ENCODE measurements at places on chromosomes 5 and 9.

DNA sequence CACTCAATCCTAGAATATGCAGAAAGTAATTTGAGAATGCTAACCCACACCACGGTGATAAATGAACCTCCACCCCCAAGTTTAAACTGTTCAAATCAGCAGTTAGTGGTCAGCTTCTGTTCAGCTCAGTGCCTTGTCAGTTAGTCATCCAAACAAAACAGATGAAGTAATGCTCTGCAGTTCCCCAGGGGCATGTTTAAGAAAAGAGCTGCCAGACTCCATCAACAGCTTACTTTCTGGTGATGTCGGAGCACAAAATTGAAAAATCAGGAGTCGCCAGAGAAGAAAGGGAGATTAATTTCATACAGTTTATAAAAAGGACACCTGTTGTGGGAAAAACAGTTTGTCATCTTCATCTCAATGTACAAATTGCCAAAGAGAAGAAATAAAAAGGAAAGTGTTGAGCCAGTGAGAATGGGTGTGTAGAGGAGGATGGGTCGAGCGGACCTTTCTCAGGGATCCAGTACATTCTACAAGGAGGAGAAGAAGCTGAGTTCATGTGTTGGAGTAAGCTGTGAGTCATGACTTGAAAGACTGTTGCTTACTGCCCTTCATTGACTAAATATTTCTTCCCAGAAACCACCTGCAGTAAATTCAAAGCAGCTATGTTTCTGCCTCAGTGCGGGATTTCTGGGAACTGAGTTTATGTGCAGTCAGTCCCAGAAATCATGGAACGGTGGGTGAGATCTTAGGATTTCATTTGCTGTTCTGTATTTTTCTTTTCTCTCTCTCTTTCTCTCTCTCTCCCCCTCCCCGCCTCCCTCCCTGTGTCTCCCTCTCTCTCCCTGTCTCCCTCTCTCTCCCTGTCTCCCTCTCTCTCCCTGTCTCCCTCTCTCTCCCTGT, 13.7 kb downstream of the TRIO start:
- DNase-seq, result peak; percentile 64

GRCh38 chr5:109152565-109152964, 257.2 kb downstream of the PJA2 start:
- DNase-seq, result no peak

GRCh38 chr9:20478786-20479185, 143.5 kb downstream of the MLLT3 start:
- DNase-seq, result no peak

DNA sequence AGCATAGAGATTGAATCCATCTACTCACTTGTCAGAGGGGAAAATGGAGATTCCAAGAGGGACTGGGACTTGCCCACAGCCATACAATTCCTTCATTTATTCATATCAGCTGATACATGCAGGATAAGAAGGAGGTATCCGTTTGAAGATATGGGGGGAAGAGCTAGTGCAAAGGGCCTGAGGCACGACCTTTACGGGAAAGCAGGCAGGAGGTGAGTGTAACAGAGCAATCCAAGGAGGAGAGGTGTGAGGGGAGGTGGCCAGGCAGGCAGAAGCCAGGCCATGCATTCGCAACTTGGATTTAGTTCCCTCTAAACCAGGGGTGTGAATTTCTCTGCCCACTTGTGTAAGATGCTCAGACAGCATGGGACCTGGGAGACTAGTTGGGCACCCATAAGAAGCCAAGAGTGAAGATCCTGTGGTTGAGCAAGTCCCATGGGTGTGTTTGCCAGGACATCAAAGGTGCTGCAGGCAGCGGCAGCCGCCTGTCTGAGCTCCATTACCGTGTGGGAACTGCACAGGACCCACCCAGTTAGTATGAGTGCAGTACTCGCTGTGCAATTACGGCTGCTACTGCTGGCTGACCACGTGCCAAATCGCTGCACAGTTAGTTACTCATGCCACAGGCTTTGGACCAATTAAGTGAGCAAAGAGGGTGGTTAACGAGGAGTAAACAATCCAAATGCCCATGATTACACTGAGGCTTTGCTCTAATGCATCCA, 31.4 kb upstream of the FAT2 start:
- no peak for DNase-seq

DNA sequence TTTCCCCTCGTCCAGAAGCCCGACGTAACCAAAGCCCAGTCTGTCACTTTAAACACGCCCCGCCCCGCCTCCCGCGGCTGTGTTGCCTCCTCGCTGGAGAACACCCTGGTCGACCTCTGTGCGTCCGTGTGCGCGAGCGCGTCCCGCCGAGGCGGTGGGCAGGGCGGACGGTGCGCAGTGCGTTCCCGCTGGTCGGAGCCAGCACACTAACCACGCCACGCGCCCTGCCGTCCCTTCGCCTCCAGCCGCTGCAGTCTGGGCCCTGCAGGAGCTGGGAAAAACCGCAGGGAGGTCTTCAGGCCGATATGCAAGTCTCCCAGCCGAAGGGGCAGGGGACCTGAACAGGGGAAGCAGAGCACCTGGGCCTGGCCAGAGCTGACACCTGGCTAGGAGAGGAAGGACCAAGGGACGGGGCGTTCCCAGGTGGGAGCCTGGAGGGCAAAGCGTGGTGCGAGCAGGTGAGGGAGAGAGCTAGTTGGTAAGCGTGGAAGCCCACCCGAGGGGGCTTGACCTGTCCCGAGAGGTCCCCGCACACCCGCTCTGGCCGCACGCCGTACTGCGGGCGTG, 1.3 kb upstream of the PHPT1 start:
- DNase-seq, result peak; percentile 89

DNA sequence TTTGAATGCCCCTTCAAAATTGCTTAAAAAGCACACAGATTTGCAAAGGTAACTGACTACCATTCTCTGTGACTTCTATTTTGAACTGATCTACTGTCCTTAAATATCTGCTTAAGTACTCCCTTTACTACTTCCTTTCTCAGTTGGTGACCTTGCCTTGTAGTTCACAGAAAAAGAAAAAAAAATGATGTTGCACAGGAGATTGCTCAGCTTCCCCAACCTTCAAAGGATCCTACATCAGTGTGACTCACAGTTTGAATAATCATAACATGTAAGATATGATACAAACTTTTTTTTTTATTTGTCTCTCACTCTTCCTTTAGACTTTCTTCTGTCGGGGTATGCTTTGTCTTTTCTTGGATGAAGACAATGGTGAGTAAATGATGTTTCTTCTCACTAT, 1029.6 kb downstream of the CDH12 start:
- DNase-seq, result no peak

GRCh38 chr5:64301566-64301965, 135.9 kb downstream of the RNF180 start:
- no peak for DNase-seq
